Spleen (tissue), 13 donors: ENCODE measurements at places on chromosomes 2 and 18. TPM values are rescaled to one million over a fixed set of nuclear protein-coding genes. Genes with fewer than 3 reads are reported as not detected.
A peak's percentile ranks its signal among the peaks of the same experiment; 100 is the strongest.

DNA sequence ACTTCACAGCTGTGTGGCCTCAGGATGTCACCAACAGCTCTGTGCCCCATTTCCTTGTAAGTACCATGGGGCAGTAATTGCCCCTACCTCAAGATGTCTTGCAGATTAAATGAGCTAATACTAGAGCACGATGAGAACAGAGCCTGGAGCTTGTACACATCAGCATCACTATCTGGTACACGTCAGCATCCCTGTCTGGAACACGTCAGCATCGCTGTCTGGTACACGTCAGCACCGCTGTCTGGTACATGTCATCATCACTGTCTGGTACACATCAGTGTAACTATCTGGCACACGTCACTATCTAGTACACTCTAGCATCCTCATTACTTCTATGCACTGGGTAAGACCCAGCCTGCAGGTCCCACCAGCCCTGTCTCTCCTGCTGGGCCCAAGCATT lies 37.2 kb downstream of the AQP12A start:
- H3K4me3 ChIP-seq = no peak overlapping the region
- no peak overlapping the region for H3K27ac ChIP-seq
- H3K36me3 ChIP-seq = no peaks in the 10 kb centered on the region
- no peaks in the 10 kb centered on the region for H3K4me1 ChIP-seq

DNA sequence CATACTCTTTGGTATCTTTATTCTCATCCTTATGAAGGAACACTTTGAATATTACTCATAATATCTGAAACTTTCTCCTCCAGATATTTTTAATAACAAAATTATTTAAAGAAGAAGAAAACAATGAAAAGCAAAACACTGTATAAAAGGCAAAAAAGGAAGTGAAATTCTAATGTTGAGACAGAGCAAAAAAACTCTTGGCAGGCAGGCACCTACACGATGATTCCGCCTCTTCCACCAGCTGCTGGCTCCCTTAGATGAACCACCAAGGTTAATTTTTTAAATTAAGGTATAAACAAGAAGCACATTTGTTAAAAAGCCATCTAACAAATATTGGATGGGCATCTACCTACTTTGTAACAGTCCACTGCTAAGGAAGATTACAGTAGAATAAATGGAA lies 434.7 kb downstream of the EPHA4 start:
- H3K4me3 ChIP-seq = no peak overlapping the region
- no peaks in the 10 kb centered on the region for H3K27me3 ChIP-seq
- DNase-seq = no peak
- H3K4me1 ChIP-seq = no peaks in the 10 kb centered on the region

DNA sequence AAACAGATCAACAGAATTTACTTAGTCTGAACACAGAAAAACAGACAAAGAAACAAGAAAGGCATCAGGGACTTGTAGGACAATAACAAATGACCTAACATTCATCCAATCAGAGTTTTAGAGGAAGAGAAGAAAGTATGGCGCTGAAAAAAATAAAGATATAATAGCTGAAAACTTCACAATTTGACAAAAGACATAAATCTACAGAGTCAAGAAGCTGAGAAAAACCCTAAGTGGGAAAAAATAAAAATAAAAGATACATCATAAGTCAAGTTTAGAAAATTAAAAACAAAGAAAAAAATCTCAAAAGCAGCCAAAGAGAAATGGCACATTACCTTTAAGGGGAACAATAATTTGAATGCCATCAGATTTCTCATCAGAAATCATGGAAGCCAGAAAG lies 7.7 kb downstream of the LDAH start:
- H3K36me3 ChIP-seq = no peaks in the 10 kb centered on the region
- H3K4me1 ChIP-seq = peaks cover 19% of the 10 kb centered on the region

GRCh38 chr2:20525041-20526035 lies 78.5 kb downstream of the RHOB start:
- H3K36me3 ChIP-seq = no peaks in the 10 kb centered on the region
- H3K4me1 ChIP-seq = peaks cover 8% of the 10 kb centered on the region
- DNase-seq = no peak
- H3K27ac ChIP-seq = peak overlapping the region; percentile 20
- H3K27me3 ChIP-seq = no peaks in the 10 kb centered on the region

- no peak for DNase-seq
- no peak overlapping the region for H3K4me3 ChIP-seq
- no peaks in the 10 kb centered on the region for H3K36me3 ChIP-seq
- no peaks in the 10 kb centered on the region for H3K4me1 ChIP-seq
- H3K27me3 ChIP-seq = peaks cover 56% of the 10 kb centered on the region
Observed at GRCh38 chr2:230830428-230830827, 34.3 kb upstream of the ITM2C start.

DNA sequence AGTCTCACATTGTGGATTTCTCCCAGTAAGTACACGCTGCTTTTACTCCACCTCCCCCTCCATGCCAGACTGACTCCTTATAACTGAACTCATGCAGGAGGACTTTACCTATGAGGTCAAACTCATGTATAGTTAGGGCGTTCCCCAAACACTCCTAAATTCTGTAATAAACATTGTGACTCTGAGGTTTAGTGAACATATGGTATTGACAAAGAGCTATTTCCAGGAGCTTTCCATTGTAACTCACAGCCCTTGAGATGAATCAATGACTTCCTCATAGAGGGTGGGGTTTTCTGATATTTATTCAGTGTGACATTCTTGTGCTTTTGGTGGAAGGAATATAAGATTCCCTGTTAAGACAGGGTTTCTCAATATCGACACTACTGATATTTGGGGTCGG lies 337.4 kb upstream of the SLC14A2 start:
- no peaks in the 10 kb centered on the region for H3K27me3 ChIP-seq
- no peaks in the 10 kb centered on the region for H3K4me1 ChIP-seq
- H3K4me3 ChIP-seq = no peak overlapping the region
- no peak overlapping the region for H3K27ac ChIP-seq
- H3K36me3 ChIP-seq = no peaks in the 10 kb centered on the region

DNA sequence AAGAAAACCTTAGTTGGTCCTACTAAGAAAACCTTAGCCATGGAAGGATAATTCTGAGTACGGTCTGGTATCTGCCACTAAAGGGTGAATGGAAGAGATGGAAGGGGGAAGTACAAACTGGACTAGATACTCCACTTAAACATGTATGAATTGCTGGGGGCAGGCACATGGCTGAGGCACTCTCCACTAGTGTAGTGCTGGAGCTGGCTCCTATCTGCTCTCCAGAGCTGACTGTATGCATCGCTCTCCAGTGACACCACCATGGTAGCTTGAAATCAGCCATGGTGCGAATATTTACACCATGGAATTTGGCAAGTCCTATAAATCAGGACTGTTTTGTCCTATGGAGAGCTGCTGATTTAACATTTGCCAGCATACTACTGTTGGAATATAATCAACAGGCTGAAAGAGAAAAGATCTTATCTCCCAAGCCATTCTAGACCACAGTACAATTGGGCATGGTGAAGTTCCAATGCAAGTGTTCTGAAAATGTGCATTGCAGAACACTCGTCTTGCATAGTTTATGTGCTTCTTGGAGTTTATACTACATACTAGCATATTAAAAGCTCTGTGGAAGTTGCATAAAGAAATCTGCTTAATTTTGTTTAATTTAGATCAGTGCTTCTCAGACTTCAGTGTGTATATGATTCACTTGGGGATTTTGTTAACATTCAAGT lies 277.4 kb downstream of the TDRD15 start:
- no peaks in the 10 kb centered on the region for H3K4me1 ChIP-seq
- no peaks in the 10 kb centered on the region for H3K27me3 ChIP-seq
- no peak overlapping the region for H3K27ac ChIP-seq
- DNase-seq = no peak
- H3K36me3 ChIP-seq = no peaks in the 10 kb centered on the region

GRCh38 chr2:167729911-167730310 lies 517.5 kb downstream of the STK39 start:
- no peak overlapping the region for H3K4me3 ChIP-seq
- no peaks in the 10 kb centered on the region for H3K4me1 ChIP-seq
- no peaks in the 10 kb centered on the region for H3K36me3 ChIP-seq
- no peak for DNase-seq
- H3K27ac ChIP-seq = no peak overlapping the region
- H3K27me3 ChIP-seq = no peaks in the 10 kb centered on the region

Gene FBXO36
- total RNA-seq = 2.6 TPM

Gene ERICH2
- not detected for total RNA-seq

Gene IL1RL2
- total RNA-seq = 0.23 TPM

Gene KIF5C
- total RNA-seq = 7.9 TPM

Gene SLC4A3
- 3.4 TPM for total RNA-seq
